CD4-positive, alpha-beta T cell treated with Interleukin-4 for 1 hour (primary cell): ENCODE measurements at places on chromosomes 2 and 18.

GRCh38 chr2:212929116-212929515 is 222.3 kb downstream of the IKZF2 start:
- DNase-seq, result no peak

DNA sequence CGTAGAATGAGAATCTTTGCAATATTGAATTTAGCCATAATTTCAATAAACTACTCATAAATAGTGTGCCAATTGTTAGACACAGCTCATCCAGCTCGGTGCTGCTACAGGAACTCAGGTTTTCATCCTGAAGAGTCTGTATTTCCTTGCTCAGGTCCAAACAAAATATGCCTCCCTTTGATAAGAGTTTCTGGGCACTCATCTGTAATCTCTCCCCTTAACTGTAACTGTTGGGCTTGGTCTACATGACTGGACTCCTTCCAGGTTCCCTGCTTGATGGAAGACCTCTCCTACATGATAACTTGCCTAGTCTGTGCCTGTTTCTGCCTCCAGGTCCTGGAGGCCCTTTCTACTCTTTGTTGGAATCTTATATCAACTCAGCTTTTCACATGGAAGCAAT is 57.9 kb downstream of the GCA start:
- DNase-seq, result no peak

DNA sequence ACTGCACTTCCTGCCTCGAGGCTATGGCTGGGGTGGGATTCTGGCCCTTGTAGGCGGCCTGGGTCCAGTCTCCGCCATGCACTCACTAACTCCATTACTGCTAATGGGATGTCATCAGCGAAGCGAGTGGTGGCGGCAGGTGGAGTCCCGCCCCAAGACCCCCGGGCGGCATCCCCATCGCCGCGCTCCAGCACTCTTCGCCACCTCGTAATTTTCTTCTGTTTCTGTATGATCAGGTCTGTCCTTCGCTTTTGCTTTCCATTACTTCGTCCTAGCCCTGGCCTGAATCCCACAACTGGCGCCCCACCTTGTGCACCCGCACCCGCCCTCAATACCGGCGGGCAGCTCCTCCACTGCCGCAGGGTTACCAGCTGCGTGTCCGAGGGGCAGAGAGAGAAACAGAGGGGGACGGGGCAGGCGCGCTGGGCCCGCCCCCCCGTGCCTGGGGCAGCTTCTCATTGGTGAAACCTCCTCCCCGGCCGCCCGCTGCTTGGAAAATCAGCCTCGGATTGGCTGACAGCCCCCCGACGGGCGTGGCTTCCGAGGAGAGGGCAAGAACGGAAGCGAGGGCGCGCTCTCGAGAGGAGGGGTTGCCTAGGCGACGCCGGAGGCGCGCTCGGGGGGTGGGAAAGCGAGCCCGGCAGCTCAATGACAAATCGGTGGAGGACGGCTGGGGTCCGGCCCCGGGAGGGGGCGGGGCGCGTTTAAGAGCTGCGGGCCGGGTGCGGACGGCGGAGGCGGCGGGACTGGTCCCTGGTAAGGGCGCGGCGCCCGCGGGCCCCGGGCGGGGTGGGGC is at the start of gene RALB:
Gene RALB, plus strand, starts transcription at position 628 of the 796 bp plus-strand sequence. CDS start 25,813 bp downstream, outside the sequence.
- peak; percentile 98 for DNase-seq

DNA sequence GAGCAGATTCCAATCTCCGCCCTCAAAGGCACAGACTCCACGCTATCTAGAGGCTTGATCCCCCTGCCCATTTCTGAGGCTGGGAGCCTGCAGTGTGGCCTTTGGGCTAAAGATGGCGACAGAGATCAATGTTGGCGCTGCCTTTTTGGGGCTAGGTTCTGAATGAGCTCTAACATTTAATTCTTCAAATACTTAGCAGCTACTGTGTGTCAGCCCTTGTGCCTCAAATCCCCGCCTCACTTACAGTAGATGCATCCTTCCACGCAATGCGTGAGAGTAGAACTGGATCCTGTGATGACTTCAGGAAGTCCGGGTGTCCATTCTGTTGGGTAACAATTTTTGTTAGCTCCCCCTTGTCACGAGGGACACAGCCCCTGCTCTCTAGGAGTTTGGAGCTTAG is 12.4 kb downstream of the IL1F10 start:
- DNase-seq, result peak; percentile 25

DNA sequence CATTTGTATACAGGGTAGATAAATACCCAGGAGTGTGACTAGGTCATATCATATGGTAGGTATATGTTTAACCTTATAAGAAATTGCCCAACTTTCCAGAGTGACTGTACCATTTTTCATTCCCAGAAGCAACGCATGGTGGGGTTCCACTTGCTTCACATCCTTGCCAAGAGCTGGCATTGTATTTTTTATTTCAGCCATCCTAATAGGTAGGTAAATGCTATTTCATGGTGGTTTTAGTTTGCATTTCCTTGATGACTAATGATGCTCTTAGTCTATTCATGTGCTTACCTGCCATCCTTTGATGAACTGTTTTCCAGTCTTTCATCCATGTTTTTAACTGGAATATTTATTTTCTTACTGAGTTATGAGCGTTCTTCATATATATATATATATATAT is 51.9 kb downstream of the MAP4K3 start:
- no peak for DNase-seq

DNA sequence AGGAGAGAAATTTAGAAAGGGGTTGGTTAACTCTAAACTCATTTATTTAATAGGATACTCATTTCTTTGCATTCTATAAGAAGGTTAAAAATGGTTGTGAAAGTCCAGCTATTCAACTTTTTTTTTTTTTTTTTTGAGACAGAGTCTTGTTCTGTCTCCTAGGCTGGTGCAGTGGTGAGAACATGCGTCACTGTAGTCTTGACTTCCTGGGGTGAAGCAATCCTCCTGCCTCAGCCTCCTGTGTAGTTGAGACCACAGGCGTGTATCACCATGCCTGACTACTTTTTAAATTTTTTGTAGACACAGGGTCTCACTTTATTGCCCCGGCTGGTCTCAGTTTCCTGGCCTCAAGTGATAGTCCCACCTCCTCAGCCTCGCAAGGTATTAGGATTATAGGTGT is 11.9 kb downstream of the ELP2 start:
- no peak for DNase-seq

GRCh38 chr2:119488245-119489214 is 35.8 kb downstream of the SCTR start:
- DNase-seq, result no peak

- peak; percentile 7 for DNase-seq
Observed at GRCh38 chr2:233807215-233807865, 29.2 kb downstream of the MROH2A start.
